ENCODE measurements at places on chromosomes 4 and X. TPM values are rescaled to one million over a fixed set of nuclear protein-coding genes. Genes with fewer than 3 reads are reported as not detected.

DNA sequence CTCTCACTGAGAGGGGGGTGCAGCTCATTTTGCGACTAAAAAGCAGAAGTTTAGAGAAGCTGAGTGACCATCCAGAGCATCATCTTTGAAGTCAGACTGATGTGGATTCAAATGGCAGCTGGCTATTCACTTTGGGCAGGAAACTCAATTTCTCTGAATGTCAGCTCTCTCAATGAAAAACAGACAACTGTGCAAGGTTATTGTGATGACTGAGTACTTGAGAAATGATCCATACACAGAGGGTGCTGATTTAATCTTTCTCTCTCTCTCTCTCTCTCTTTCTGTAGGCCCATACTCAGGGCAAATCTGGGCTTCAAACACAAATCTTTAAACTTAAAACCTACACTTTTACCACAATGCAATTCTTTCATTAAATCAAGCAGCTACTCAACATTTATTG, 185.8 kb upstream of the SLIT2 start:
- no peaks in the 10 kb centered on the region for H3K4me1 ChIP-seq
- no peak for DNase-seq
- no peaks in the 10 kb centered on the region for H3K36me3 ChIP-seq
- no peak overlapping the region for H3K4me3 ChIP-seq

DNA sequence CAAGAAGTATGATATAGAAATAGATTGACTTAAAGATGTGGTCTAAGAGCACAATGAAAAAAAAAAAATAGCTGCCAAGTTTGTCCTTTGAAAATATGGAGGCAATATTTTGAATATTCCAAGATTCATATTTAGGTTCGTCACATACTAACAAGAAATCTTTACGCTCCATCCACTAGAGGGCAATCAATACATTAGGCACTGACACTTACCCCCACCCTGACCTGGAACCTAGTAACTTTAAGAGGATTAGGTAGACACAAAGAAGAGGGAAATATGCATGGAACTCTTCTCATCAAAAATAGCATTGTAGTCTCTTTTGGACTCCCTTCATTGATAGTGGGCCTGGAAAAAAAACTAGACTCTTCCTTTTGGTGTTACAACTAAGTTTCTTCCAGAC, 1108.1 kb downstream of the PCDH19 start:
- H3K27me3 ChIP-seq = no peaks in the 10 kb centered on the region
- H3K36me3 ChIP-seq = no peaks in the 10 kb centered on the region
- no peak overlapping the region for H3K4me3 ChIP-seq
- H3K27ac ChIP-seq = no peak overlapping the region
- no peak for DNase-seq

GRCh38 chr4:83865417-83866150, 329.7 kb downstream of the GPAT3 start:
- H3K27me3 ChIP-seq = no peaks in the 10 kb centered on the region
- no peak overlapping the region for H3K27ac ChIP-seq
- no peak overlapping the region for H3K4me3 ChIP-seq
- DNase-seq = no peak

The BCORL1 gene
- total RNA-seq = 36.7 TPM

GRCh38 chr4:90842960-90843359, 715.8 kb downstream of the CCSER1 start:
- no peak overlapping the region for H3K27ac ChIP-seq
- no peak overlapping the region for H3K4me3 ChIP-seq
- H3K4me1 ChIP-seq = no peaks in the 10 kb centered on the region
- no peaks in the 10 kb centered on the region for H3K27me3 ChIP-seq
- H3K36me3 ChIP-seq = no peaks in the 10 kb centered on the region
- no peak for DNase-seq

GRCh38 chr4:45323453-45324058, 597.2 kb upstream of the GNPDA2 start:
- DNase-seq = no peak
- H3K27ac ChIP-seq = no peak overlapping the region
- no peaks in the 10 kb centered on the region for H3K27me3 ChIP-seq
- no peak overlapping the region for H3K4me3 ChIP-seq
- no peaks in the 10 kb centered on the region for H3K4me1 ChIP-seq

DNA sequence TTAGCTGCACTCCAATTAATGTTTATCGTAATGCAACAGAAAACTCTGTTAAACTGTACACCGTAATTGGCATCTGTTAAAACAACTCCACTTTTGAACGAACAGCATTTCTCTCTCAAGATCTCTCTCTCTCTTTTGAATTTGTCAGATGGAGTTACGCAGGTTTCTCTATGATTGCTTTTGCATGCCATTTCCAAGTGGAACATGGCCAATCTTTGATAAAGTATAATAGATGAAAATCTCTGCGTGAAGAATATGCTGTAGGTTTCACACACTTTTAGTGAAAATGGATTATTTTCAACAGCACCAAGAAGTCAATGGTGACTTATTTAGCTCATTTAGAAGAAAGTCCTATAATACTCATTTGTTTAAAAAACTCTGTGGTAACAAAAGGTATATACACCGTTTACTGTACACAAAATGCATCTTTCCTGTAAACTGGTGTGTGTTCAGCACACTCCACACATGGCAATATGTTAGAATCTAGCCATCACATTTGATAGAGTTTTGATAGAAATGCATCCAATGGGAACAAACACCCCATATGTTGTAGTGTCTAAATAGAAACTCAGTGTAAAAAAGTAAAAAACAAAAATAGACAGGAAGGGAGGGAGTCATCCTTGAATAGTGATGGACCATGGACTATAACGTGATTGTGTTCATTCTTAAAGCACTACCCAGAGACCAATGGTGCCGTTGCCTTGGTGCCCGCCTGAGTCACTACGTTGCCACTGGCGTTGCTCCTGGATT, 5.8 kb upstream of the FGFBP2 start:
- no peaks in the 10 kb centered on the region for H3K4me1 ChIP-seq
- H3K27me3 ChIP-seq = no peaks in the 10 kb centered on the region
- DNase-seq = no peak
- H3K27ac ChIP-seq = no peak overlapping the region

- no peak overlapping the region for H3K4me3 ChIP-seq
- H3K36me3 ChIP-seq = no peaks in the 10 kb centered on the region
- H3K4me1 ChIP-seq = peaks cover 4% of the 10 kb centered on the region
- H3K27me3 ChIP-seq = no peaks in the 10 kb centered on the region
- peak; percentile 36 for DNase-seq
- H3K27ac ChIP-seq = no peak overlapping the region
Observed at GRCh38 chr4:5839751-5840674, 52.9 kb downstream of the CRMP1 start.

DNA sequence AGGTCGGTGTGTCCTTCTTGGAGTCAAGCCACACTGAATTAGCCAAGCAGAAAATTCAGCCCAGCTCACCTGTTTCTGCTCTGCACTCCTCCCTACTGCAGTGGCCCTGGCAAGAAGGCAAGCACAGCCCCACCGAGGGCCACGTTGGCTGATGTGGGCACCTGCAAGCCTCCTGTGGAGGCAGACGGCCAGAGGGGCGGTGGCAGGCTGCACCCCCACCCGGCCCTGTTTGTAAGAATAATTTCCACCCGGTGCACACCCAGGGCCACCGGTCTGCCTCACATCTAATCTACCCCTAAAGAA, 18.8 kb downstream of the PPP2R2C start:
- no peaks in the 10 kb centered on the region for H3K4me1 ChIP-seq
- H3K4me3 ChIP-seq = no peak overlapping the region
- H3K27ac ChIP-seq = no peak overlapping the region
- no peaks in the 10 kb centered on the region for H3K27me3 ChIP-seq

All from ovary (tissue), 10 donors.